ENCODE measurements at places on chromosomes 5 and 9.

GRCh38 chr9:79939819-79940218 is 368.1 kb downstream of the TLE4 start:
- no peak for DNase-seq

GRCh38 chr5:98913911-98914310 is 14.9 kb downstream of the CHD1 start:
- no peak for DNase-seq

DNA sequence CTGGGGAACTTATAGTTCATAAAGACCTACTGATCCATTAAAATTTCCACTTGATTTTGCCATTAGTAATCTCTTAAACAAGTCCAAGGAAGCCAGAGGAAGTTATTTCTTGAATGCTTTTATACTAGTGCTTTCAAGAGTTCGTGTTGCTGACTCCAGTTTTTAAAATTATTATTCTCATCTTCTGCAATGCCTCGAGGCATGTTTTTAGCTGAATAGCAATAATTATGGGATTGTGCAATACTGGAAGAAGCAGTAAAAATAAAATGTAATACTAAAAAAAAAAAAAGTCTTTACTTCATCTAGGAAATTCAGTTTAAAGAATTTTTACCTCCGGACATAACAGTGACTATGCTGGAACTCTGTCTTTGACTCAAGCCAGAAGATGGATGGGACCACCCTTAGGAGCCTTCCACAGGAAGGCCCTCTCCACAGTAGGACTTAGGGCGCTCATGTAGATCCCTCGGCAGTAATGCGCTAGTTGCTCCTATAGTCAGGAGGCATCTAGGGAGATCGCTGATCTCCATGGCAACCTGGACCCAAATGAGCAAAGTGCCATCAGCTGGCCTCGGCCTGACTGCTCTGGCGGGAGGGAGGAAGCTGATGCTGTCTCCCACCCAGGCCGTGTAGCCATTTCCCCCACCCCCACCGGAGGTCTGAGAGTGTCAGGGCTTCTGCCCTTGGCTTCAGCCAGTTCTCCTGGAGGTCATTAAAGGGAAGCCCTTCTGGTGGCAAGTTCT is 56.7 kb downstream of the DAPK1 start:
- peak; percentile 13 for DNase-seq

- no peak for DNase-seq
Observed at GRCh38 chr9:127107171-127107928, 15.1 kb downstream of the ANGPTL2 start.

DNA sequence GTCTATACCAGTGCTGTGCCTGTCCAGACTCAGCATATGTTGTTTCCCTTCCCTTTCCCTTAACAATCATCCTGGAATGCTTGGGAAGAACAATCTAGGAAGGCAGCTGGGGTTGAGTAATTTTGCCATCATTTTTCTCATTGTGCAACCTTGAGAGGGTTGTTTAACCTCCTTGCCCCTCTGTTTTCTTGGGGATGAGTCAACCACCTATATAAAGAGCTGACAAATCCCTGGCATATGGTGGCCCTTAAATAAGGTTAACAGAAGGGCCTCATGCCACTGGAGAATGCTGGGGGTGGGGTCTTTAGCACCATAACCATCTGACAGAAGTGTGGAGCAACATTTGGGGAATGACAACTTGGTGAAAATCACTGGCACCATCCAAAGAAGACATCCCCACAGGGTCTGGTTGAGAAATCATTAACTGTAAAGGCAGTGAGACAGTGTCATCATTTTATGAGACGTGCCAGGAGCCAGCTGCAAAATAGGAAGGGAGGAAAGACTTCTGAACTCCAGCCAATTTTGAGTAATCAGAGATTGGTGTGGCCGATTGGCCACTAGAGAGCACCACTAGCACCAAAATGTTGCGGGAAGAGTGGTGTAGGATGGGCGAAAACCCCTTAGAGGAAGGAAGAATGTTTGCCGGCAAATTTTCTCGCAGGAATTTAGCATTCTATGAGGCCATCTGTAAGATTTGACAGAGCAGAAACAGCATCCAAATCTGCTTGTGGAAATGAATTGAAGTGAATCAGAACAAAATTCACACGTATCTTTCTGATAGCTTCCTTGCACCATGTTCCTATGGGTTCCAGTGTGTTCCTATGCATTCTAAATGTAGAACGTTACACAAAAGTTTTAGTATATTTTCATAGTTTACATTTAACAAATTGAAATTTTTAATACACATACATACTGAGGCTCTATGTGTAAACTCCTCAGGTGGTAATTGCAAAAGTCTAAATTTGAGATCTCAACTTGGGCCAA is 113.8 kb downstream of the MSX2 start:
- DNase-seq: peak; percentile 93

All from BJ (cell line).